ENCODE measurements at places on chromosomes 3 and 15.

- DNase-seq, result no peak
Measured at GRCh38 chr3:90068783-90069182, 961.4 kb downstream of the EPHA3 start.

DNA sequence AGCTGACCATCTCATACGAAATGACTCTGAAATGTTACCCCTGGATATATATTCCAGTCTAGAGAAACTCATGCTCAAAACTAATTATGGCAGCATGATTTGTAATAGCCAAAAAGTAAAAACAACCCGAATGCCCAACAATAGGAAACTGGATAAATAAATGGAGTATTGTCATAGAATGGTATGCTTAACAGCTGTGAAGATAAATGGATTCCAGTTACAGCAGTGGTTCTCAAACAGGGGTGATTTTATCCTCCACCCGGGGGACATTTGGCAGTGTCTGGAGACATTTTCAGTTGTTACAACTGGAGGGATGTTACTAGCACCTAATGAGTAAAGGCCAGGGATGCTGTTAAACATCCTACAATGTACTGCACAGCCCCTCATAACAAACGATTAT lies 52.3 kb upstream of the PIAS1 start:
- DNase-seq, result no peak

DNA sequence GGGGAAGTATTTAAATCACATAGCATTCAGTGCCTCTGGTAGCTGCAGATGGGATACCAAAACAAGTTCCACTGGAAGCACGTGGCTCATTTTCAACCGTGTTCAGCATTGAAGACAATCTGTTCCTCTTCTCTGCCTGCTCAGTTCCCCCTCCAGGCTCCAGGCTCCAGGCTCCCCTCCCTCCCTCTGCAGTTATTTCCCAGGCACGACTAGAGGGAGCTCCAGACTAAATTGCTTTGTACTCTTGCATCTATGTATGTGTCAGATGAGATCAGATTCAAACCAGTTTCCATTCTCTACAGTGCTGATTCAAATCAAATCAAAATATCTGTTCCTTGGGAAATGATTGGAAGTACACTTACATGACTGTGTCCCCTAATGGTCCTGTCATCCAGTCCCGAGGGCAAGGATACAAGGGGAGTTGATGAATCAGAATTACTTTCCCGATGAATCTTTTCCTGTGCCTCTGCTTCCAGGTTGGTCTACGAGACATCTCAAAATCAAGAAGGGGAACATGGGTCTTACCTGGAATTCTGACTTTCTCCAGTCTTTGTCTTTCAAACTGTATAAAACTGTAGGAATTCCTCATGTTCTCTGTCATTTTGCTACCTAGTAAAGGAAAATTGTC lies 600.5 kb downstream of the EDEM1 start:
- no peak for DNase-seq

DNA sequence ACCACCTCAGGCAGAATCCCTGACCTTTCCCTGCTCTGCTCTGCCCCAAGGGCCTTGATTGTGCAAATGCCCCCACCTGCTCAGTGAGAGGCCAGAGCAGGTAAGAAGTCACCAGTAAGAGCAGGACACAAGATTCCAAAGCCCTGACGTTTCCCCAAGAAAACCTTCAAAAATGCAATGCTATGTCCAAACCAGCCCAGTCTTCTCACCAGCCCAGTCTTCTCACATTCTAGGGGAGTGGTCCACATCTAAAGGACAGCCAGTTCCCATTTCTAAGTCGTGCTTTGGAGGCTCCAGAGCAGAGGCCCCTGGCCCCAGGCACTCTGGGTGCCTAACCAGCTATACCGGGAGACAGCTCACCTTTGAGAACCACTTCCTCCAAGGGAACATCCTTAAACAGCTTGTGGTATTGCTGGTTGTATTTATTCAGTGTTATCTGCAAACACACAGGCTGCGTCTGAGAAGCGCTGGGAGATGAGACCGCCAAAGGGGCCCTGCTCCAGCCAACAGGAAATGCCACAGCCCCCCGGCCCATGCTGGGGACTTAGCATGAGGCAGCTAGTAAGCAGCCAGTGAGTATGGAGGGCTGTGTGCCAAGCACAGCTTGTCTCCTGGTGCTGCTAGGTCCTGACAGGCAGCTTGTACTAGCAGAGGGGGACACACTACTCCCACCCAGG lies 29.3 kb downstream of the GRAMD2A start:
- no peak for DNase-seq

DNA sequence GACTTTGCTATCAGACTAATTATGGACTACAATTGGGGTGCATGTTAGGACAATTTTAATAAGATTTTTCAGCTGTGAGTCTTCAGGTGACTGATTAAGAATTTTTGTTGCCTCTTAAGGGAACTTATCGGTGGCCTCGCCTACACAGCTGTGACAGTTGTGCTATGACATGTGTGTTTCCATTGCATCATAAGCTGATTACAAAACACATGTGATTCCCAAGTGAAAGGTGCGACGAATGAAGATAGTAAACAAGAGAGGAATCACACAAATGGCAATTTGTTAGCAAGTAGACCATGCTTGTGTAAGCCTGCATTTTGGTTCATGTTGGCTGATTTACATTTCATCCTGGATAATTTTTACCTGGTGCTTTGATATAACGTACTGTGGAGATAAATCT lies 8.3 kb downstream of the ROBO2 start:
- DNase-seq, result no peak

- DNase-seq, result no peak
Measured at GRCh38 chr15:38144921-38145320, 107.7 kb upstream of the SPRED1 start.

DNA sequence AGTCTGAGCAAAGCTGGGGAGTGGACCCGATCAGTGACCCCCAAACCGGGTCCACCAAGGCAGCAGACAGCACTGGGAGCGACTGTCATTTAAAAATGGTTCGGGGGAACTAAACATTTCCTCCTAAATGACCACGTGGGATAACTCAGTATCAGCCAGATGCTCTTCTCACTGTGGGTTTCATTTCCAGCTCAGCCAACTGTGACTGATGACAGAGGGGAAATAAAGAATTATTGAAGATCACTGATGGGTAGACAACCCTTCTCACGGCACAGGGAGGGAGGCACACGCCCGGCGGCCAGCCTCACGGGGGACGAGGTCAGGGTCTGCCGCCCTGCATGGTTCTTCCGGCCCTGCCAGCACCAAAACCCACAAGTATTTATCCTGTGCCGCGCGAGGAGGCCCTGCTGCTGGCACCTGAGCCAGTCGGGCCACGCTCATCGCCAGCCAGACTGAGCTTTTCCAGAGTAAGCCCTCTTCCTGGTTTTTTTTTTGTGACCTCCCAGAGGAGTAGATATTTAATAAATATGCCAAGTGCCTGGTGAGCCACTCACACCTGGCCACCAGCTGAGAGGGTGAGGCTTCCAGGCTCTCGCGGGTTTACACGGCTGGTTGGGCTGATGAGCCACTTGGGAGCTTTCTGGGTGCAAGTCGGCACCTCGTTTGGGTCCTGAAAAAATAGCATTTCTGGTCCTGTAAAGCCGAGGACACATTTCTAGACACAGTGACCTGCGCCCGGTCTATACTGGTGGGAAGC lies 6.2 kb downstream of the MELTF start:
- DNase-seq, result peak; percentile 40

DNA sequence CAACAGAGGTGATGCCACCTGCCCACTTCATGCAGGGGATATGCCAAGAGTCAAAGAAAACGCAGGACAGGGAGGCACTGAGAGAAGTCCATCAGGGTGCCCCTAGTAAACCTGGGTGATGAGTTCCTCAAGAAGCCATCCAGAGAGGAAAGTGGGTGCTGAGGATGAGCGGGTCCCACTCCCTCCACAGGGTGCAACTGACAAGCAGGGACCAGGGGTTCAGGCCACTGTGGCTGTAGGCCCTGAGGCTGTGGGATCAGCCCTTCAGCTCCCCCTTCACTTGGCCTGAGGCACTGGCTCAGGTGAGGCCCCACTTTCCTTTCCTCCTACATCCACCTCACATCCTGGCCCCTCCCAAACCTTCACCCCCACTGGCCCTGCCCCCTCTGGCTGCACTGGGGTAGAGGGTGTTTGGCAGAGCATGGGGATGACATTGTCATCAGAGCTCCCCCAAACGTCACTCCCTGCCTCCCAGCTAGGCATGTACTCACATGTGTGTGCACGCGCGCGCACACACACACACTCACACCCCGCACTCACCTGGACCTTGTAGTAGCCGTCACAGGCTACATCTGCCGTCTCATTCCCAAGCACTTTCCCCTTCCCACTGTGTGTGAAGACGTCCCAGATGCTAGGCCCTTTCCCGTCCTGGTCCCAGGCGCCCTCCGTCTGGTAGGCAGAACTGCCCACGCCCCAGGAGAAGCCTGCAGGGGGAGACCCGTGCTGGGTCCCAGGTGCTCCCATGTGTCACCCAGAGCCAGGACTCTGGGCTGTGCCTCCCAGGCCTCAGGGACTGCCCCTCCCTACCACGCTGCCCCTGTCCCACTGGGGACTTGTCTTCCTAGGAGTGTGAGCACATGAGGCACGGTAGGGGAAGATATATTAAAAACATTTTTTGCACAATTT lies 1.4 kb downstream of the LCTL start:
- DNase-seq, result no peak

- DNase-seq, result no peak
Measured at GRCh38 chr3:130081351-130081881, at the start of gene ALG1L2. TSS of gene ALG1L2 (plus strand) at chr3:130081831. CDS start at chr3:130082017, 186 bp downstream.

DNA sequence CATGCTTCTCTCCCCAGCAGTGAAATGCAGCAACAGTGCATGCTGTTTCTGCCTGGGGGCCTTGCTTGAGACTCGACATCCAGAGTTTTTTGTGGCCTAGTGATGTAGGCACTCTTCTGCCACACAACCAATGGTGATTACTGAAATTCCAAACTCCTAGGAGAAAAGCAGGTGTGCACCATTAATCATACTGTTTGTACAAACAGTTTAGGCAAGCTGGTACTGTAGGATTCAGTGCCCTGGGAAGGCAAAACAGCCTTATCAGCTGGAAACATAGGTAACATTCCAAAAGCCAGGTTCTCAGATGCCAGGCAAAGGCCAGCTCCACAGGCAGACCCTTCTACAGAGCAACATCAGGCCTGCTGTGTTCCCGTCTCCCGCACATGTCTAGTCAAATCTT lies 17.5 kb upstream of the RBP1 start:
- no peak for DNase-seq

DNA sequence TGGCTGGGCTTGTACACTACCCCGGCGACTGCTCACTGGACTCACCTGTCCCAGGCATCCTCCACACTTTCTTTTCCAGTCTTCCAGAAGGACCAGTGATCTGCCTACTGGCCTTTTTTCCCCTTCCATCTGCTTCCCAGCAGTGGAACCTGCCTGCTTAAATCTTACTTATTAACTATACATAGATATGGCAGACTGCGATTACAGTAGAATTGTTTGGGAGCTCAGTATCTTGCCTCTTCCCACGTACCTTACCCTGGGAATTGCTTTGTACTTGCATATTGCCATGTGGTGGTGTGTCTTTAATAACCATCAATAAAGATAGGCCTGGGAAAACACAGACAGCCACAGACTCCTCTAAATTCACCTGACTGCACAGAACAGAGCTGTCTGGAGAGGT lies 11.8 kb upstream of the HES1 start:
- DNase-seq, result no peak

DNA sequence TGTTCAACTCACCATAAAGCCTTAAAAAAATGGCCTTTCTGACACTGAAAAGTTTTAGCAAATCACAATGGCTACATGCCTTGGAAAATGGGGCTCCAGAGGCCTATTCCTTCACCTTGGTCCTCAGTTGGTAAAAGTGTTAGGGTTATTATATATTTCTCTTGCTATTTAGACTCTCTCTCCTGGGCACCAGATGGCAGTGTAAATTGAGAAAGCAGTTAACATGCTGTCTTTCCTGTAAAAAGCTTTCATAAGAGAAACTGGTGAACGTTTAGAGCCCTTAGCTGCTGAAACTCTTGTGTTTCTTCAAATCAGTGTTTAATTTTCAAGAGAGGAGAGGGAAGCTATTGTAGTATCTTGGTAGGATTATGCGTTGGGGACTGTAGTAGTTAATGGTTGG lies 89.9 kb downstream of the LRTM1 start:
- no peak for DNase-seq

- no peak for DNase-seq
Measured at GRCh38 chr15:78944202-78944625, 632 bp downstream of the CTSH start.

- DNase-seq, result no peak
Measured at GRCh38 chr15:96896766-96897165, 566.3 kb downstream of the NR2F2 start.

- DNase-seq, result no peak
Measured at GRCh38 chr3:123949641-123950040, 11.4 kb downstream of the CCDC14 start.

GRCh38 chr3:152349392-152349791 lies 80.7 kb downstream of the MBNL1 start:
- DNase-seq, result no peak

GRCh38 chr3:129809297-129809696 lies 84.2 kb downstream of the TMCC1 start:
- no peak for DNase-seq

DNA sequence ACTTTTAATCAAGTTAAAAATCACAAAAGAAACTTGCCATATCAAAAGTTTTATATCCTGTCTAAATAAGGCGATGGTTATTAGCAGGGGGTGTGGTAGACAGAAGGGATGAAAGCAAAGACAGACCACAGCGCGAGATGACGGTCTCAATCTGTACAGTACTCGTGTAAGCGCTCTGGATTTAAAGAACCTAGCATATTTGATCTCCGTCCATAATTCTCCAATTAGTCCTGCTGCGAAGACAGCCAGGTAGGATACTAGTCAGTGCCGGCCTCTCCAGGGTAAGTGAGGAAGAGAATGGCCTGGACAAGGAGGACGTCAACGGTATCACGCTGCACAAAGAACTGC lies 701 bp downstream of the SGO1 start:
- no peak for DNase-seq

- DNase-seq, result no peak
Measured at GRCh38 chr3:14691719-14692118, 16.8 kb downstream of the C3orf20 start.

DNA sequence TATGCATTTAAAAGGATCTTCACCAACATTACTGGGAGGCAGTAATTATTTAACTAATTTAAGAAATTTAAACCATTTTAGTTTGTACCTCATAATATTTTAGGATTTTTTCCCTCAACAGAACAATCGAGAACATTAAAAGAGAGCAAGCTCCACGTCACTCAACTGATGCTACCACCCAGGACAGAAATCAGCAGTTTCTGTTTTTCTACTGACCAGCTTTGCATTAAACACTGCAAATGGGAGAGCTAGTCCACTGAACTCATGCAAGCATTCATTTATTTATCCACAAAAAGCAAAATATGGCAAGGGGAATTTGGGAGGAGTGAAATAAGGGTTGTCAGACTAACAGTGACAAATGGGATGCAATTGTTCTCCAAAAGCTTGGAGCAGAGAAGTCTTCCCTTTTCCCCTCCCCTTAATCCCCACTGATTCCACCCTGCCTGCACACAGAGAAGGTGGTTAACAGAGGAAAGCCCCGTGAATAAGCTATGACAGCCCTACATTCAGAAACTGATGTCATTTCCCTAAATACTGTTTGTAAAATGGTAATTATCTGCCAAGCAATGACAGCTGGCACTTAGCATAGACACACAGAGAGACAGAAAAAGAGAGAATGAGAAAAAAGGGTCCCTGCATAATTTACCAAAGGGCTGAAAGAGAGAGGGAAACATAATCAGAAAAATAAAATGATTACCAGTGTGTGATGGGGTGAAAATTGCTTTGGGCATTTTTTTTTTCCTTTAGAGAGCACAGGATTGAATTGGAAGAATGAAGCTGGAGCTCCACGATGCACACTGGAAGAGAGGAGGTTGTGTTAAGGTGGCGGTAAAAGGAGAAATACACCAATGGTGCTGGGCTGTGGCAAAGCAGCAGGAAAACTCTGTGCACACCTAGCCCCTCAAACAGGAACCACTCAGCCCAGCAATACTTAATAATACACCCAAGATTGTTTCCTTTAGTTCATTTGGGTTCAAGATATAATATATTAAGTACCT lies 777.4 kb downstream of the TUSC7 start:
- DNase-seq, result no peak

All from ureter (tissue), 1 donor.